ENCODE measurements at places on chromosomes 3 and 15. TPM values are rescaled to one million over a fixed set of nuclear protein-coding genes. Genes with fewer than 3 reads are reported as not detected.

GRCh38 chr15:92327033-92327432 lies 66.6 kb upstream of the ST8SIA2 start:
- DNase-seq = no peak
- H3K4me3 ChIP-seq = no peak overlapping the region
- no peaks in the 10 kb centered on the region for H3K4me1 ChIP-seq
- no peaks in the 10 kb centered on the region for H3K36me3 ChIP-seq
- no peak overlapping the region for H3K27ac ChIP-seq

AGBL1 gene
- 3.3 TPM for total RNA-seq

GRCh38 chr15:25532269-25533140 lies 93.7 kb upstream of the UBE3A start:
- no peaks in the 10 kb centered on the region for H3K36me3 ChIP-seq
- no peaks in the 10 kb centered on the region for H3K4me1 ChIP-seq
- no peaks in the 10 kb centered on the region for H3K27me3 ChIP-seq
- H3K4me3 ChIP-seq = no peak overlapping the region
- DNase-seq = no peak

DNA sequence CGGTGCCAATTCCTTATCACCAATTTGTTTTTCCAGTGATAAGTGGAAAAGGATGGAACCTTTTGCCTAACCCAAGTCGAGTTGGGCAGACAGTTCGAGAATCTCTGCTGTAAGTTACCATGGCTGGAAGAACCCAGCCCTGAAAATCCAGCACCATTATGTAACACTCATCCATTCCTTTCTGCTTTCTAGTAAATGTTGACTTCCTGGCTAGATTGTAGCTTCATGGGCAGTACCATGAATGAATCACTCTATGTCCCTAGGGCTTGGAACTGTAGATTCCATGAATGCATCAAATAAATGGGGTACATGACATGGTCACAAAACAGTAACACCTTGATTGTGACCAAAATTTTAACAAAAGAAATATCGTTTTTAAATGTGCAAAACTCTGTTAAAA lies 14.0 kb downstream of the CHCHD4 start:
- no peak overlapping the region for H3K4me3 ChIP-seq
- no peaks in the 10 kb centered on the region for H3K4me1 ChIP-seq
- no peaks in the 10 kb centered on the region for H3K36me3 ChIP-seq
- no peaks in the 10 kb centered on the region for H3K27me3 ChIP-seq

DNA sequence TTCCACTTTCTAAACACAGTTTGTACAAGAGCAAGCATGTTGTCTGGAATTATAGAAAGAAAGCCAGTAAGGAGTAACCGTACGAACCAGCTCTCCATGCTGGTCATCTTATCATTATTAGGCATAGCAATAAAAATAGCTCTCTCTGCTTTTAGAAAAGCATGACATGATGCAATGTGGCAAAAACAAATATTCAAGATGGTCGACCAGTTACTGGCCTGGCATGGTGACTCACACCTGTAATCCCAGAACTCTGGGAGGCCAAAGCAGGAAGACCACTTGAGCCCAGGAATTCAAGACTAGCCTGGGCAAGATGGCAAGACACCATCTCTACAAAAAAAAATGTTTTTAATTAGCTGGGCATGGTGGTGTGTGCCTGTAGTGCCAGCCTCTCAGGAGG lies 2.6 kb upstream of the MAP4 start:
- H3K36me3 ChIP-seq = no peaks in the 10 kb centered on the region
- no peak overlapping the region for H3K27ac ChIP-seq
- no peak overlapping the region for H3K4me3 ChIP-seq
- H3K4me1 ChIP-seq = peaks cover 41% of the 10 kb centered on the region
- no peaks in the 10 kb centered on the region for H3K27me3 ChIP-seq

DNA sequence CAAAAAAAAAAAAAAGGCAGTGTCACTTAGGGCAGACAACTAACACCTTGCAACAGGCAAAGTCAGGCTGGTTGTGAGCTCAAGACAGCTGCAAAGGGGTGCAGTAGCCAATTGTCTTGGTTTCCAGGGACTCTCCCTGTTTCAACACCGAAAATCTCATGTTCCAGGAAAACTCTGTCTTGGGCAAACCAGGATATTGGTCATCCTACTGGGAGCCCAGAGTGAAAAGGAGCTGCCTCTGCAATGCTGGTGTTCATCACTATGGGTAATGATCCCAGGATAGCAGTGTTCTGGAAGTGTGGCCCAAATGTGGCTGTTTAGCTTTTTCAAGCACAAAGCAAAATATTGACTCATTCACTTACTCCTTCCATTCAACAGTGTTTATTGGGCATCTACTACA lies 82.6 kb downstream of the ARHGAP31 start:
- H3K27me3 ChIP-seq = no peaks in the 10 kb centered on the region
- H3K4me1 ChIP-seq = no peaks in the 10 kb centered on the region
- no peak overlapping the region for H3K4me3 ChIP-seq
- H3K36me3 ChIP-seq = peaks cover 43% of the 10 kb centered on the region
- no peak for DNase-seq

DNA sequence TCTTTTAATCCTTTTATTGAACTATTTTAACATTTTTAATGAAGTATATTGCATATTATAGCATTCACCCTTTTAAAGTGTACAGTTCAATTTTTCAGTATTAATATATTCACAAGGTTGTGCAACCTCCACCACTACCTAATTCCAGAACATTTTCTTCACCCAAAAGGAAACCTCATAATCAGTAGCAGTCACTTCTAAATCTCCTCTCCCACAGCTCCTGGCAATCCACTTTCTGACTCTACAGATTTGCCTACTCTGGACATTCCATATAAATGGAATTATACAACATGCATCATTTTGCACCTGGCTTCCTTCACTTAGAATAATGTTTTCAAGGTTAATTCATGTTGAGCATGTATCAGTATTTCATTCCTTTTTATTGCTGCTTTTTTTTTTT lies 55.0 kb upstream of the HRH1 start:
- DNase-seq = no peak
- peaks cover 9% of the 10 kb centered on the region for H3K4me1 ChIP-seq
- no peaks in the 10 kb centered on the region for H3K36me3 ChIP-seq

- H3K4me3 ChIP-seq = no peak overlapping the region
- H3K27ac ChIP-seq = no peak overlapping the region
- H3K27me3 ChIP-seq = no peaks in the 10 kb centered on the region
- no peak for DNase-seq
- no peaks in the 10 kb centered on the region for H3K36me3 ChIP-seq
Observed at GRCh38 chr3:166531730-166532129, 694.5 kb upstream of the BCHE start.

- no peak for DNase-seq
- H3K36me3 ChIP-seq = no peaks in the 10 kb centered on the region
- H3K4me3 ChIP-seq = no peak overlapping the region
- peak overlapping the region; percentile 86 for H3K27ac ChIP-seq
- peaks cover 71% of the 10 kb centered on the region for H3K4me1 ChIP-seq
- H3K27me3 ChIP-seq = no peaks in the 10 kb centered on the region
Observed at GRCh38 chr15:68794863-68795262, 25.8 kb downstream of the ANP32A start.
